ENCODE measurements at places on chromosomes 11 and 22.

GRCh38 chr11:10902301-10903063 is 44.6 kb upstream of the ZBED5 start:
- no peak for DNase-seq

DNA sequence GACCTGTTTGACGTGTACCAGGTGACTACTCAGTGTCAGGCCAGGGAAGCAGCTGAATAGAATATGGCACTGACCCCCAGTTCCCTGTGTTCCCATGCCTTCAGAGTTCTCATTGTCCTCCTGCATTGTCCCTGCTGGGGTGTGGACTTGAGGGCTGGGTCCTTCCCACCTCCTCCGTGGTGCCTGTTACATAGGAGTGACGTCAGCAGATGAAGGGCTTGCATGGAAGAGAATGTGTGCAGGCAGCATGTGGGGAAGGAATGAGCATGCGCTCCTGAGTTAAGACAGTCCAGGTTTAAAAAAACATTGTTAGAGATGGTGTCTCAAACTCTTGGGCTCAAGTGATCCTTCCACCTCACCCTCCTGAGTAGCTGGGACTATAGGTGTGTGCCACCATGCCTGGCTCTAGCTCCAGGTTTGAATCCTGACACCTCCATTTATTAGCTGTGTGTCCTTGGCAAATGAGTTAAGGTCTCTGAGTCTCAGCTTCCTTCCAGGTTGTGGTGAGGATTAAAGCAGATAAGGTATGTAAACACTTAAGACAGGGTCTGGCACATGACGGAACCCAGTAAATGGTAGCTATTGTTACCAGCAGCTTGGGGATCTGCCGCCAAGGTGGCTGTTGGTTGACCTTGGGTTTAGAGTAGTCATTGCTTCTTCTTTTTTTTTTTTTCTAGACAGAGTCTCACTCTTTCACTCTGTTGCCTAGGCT is 7.5 kb upstream of the SOX10 start:
- no peak for DNase-seq

DNA sequence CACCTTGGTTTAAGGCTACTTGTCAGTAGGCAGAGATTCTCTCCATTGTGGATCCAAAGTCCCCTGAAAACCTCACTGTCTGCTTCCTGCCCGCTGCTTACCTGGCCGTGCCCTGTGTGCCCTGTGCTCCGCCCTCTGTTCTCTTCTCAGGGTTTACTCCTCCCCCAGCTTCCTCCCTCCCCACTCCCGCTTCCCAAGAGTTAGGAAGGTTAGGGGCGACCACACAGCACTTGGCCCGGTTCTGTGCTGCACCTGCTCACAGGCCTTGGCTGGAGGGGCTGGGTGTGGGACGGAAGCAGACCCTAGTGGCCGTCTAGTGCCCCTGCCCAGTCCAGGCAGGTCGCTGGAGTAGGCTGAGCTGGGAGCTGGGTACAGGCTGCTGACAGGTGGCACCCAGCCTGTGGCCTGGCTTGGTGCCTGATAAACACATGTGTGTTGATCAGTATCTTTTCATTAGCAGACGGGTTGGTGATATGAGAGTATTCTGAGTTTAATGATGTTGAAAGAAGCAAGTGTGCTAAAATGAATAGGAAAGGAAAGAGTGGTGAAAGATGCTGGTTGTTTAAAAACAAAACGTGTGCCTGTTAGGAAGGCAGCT is 40.5 kb downstream of the GRAMD4 start:
- DNase-seq = no peak

- no peak for DNase-seq
These were observed 25.6 kb downstream of the MN1 start for GRCh38 chr22:27775758-27776649.

- no peak for DNase-seq
These were observed 6.4 kb upstream of the PKNOX2 start for GRCh38 chr11:125157953-125158680.

- DNase-seq = no peak
These were observed 98.1 kb downstream of the TBC1D22A start for GRCh38 chr22:46860562-46860961.

GRCh38 chr11:77821349-77821851 is 456 bp downstream of the AAMDC start:
- no peak for DNase-seq

- DNase-seq = no peak
These were observed 247.7 kb downstream of the GUCY1A2 start for GRCh38 chr11:106770489-106771085.

- no peak for DNase-seq
These were observed 28.1 kb downstream of the TENM4 start for GRCh38 chr11:79412761-79413160.

DNA sequence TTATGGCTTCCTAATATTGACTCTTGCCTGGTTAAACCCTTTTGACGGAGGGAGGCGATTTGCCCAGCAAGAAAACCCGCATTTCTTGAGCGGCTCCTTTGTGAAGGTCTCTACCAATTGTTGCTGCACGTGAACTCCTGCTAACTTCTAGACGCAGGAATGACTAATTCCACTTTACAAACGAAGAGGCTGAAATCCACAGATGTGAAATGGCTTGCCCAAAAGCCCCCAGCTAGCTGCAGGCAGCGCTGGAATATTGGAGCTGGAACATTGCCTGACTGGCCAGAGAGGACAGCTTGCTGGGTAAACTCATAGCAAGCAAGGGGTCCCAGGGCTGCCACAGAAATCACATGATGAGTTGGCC is 542 bp downstream of the GCAT start:
- DNase-seq = no peak

DNA sequence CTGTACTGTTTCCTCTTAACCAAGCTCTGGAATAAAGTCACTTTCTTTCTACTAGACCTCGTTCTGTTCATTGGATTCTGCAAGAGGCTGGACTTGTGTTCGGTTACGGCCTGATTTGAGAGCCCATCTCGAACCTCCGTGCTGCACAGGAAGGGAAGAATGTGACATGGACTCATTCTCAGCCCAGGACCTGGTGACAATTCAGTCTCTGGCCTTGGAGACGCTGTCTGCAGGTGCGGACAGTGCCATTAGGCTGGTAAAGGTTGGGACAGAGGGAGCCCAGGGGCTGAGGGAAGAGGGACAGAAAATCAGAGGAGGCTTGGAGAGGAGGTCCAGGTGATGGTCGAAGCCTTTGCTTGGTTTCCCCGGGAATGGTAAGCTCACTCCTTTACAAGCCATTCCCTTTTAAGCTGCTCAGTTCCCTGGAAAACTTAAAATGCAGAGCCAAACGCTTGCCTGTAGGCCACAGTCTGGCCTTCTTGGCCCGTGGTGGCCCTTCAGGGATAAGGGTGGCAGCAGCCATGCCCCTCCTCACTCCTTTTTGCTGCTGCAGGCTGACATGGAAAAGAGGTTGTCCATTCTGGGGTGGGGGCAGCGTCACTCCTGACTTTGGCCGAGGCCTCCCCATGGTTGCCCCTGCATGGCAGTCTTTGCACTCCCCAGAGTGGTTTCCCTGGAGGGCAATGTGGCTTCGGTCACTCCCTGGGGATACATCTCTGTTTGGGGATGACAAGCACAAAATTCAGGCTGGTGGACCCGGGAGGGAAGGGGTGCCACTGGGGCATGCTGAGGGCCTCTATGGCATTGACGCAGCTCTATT is 52.3 kb downstream of the SHISAL1 start:
- DNase-seq = no peak

DNA sequence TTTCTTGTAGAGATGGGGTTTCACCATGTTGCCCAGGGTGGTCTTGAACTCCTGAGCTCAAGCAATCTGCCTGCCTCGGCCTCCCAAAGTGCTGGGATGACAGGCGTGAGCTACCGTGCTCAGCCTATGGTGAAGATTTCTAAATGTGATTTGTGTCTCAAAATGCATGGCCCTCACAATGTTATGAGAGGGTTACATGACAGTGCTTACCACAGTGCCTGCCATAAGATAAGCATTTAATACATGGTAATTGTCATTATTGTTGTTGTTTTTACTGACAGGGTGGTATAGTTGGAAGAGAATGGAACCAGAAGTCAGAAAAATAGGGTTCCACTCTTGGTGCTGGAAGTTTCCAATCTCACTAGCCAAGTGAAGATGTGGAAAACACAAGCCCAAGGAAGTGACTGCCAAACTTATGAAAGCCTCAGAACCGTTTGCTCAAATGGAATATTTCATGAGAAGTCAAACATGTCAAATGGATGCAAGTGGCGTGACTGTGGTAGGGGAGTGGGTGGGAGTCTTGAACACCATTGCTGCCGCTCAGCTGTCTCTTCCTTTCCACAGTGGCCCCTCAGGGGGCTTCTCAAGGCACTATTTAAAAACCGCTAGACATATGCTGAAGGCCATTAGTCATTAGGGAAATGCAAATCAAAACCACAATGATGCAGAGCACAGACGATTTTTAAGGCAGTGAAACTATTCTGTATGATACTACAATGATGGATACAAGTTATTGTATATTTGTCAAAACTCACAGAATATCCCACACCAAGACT is 29.1 kb upstream of the LMO2 start:
- no peak for DNase-seq

Measured in stimulated activated CD4-positive, alpha-beta T cell treated with anti-CD3 and anti-CD28 coated beads, Interleukin-2, amount 100 ng/mL, for 4 hours (primary cell).